ENCODE measurements at places on chromosomes 1 and 21.

DNA sequence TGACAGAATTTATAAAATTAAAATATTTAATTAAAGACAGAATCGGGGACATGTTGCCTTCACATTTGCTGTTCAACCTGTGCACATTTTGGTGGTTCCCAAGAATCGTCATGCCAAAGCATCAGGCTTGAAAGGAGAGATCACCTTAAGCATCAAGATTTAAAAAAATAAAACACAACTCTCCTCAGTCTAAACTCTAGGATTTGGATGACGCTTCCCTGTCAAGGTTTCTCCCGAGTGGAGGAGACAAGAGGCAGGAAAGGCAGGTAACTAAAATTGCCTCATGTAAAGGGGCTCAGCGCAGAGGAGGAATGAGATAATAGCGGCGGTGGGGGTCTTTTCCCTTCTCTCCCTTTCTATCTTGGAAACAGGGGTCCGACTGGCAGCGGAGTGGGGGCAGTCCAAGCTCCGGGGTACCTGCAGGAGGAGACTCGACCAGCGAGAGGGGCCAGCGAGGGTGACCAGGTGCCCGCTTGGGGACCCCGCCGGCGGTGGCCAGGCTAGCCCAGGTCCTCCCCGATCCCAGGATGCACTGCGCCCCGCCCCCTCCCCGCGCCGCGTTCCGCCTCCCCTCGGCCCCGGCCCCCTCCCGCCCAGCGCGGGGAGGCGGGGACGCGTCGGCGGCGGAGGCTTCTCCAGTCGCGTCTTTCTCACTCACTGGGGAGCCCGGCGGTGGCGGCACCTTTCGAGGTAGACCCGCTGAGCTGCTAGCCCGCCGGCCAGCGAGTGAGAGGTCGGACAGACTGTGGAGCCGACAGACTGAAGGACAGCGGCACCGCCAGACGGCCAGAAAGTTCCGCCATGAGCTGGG is at the start of gene FNBP1L:
TSS of gene FNBP1L (plus strand) at position 638 of the 811 bp plus-strand sequence. CDS start at position 802, 164 bp downstream.
- DNase-seq, result peak; percentile 75

- no peak for DNase-seq
Measured at GRCh38 chr1:145926686-145927062, 610 bp downstream of the RBM8A start.

- DNase-seq, result no peak
Measured at GRCh38 chr1:218945050-218945449, 228.6 kb upstream of the LYPLAL1 start.

GRCh38 chr1:78728359-78728758 is 78.7 kb downstream of the IFI44 start:
- DNase-seq, result no peak

DNA sequence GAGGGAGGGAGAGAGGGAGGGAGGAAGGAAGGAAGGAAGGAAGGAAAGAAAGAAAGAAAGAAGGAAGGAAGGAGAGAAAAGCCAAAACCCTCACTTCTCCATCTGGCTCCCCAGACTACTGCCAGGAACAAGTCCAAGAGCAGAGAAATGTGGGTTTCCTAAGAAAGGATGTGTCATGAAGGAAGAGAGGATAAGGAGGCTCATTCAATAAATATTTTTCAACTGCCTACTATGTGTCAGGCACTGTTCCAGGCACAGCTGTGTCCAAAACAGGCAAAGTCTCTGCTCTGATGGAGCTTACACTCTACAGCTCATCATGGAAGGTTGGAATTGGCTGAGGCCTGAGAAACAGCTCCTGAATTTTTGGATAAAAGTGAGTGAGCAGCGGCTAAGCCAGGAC is 42.6 kb upstream of the ATP2B4 start:
- no peak for DNase-seq

DNA sequence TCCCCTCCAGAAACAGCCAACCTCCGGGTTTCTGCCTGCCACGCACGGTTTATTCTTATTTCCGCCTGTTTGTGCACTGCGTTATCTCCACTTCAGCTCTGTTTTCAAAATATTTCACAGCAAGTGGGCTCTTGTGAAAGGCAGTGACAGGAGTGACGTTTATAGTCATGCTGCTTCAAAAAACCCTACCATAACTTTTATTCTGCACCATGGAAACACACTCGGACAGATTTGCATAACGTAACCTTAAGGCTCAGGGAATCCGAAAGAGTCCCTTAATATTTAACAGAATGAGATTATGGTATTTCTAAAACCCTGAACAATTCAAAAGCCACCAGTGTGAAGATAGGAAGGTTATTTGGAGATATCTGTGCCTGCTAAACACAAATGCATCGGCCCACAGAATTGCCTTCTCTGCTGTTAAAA is 782 bp upstream of the SDE2 start:
- DNase-seq, result no peak

Measured in NCI-H1930 (cell line).